Neural progenitor cell (in vitro differentiated cells): ENCODE measurements at places on chromosomes 4 and X. TPM values are rescaled to one million over a fixed set of nuclear protein-coding genes. Genes with fewer than 3 reads are reported as not detected.

DNA sequence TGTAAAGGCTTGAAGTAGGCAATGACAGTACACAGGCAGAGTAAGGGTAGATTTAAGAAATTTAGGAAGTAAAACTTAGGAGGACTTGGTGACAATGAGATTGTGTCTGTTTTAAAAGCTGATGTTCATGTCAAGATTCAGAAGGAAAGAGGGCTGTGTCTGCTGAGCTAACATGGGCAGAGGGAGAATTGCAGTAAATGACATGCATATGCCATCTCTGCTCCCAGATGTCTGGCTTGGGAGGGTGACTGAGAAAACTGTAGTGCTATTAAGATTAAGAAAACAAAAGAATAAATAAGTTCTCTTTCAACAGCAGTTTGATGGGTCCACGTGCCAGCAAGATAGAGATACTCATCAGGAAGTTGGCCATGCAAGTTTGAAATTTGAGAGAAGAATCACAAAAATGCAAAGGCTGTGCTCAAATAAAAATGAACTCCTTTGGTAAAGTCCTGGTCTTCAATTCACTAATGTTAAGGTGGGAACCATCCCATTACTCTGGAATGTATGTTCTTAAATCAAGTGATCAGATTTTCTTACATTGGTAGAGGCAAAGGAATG, 7.2 kb downstream of the NFXL1 start:
- DNase-seq, result no peak

The AKAP4 gene
- not detected in 2 replicates for total RNA-seq

The PNMA6A gene
- 0.64 and 3.2 TPM in 2 replicates for total RNA-seq

DNA sequence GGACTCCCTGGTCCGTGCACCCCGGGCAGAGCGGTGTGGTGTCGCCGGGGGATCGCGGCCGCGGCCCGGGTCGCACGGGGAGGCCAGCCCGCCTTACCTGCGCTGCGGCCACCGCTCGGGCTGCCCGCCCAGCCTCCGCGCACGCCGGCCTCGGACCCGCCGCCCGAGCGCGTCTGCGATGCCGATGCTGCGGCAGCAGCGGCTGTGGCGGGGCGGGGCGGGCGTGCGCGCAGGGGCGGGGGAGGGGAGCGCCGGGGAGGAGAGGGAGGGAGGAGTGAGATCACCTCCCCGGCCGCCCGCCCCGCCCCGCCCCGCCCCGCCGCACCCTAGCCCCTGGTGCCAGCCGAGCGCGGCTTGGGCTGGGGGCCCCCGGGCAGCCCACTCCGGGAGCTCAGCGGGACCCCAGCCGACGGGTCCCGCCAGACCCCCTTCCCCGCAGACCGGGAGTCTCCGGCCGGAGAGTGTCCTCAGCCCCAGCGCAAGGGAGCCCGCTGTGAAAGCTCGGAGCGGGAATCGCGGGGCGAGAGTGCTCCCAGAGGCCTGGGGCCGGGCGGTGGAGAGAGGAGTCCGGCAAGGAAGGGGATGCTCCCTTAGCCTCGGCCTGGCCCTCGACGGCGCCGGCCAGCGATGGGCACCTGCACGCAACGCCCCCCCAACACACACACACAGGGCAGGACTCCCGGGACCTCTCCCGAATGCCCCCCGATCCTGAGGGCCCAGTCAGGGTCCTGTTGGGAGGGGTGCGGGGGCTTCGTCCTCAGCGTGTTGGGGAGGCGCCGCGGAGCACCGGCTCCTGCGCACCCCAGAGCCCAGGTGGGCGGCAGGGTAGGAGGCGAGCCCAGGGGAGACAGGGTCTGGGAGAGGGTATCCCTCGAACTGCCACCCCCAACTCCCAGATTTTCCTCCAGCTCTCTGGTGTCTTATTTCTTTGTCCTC, at the start of gene L1CAM:
Gene L1CAM (minus strand): TSS at position 206 of the 936 bp plus-strand sequence. CDS start 10,337 bp downstream, outside the sequence.
- DNase-seq, result peak; percentile 64

- DNase-seq, result no peak
Measured at GRCh38 chr4:178205826-178206225, 763.6 kb upstream of the AGA start.

The LAMP2 gene
- total RNA-seq, result 20.4 and 29.6 TPM in 2 replicates

DNA sequence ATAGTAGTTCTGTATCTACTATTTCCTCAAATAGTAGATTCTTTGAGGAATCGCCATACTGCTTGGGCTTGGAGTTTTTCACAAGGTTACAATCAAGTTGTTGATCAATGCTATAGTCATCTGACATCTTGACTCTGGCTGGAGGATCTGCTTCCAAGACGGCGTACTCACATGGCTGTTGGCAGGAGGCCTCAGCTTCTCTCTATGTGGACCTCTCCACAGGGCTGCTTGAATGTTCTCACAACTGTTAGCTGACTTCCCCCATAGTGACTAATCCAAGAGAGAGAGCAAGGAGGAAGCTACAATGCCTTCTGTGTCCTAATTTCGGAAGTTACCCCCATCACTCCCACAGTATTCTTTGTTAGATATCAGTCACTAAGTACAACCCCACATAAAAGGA, 10.3 kb downstream of the EGFL6 start:
- DNase-seq, result no peak

DNA sequence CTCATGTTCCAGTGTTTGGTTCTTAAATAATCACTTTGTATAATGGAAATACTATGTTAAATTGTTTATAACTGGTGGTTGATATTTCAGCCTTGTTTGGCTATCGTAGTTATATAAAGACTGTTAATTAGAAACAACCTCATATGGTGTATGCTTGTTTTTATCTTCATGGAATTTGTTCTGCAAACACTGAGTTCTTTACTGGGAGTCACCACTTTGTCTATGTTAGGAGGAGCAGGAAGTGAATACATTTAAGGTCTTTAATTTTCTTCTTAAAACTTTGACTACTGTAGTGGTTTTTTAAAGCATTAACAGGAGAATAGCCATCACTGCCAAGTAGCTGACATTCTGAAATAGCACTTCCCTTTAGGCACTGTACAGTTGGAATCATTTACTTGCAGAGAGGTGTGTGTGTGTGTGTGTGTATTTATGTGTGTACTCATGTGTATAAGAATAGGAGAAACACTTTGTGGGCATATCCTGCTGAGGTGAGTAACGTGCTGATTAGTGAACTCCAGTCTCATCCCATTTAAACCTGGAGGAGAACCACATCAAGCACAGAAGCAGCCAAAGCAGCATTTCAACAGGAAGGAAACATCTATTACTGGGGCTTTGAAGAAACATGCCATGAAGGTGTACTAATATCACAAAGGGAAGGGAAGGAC, 37.8 kb downstream of the TET2 start:
- DNase-seq, result no peak

GRCh38 chrX:53190363-53190960, 34.5 kb downstream of the KDM5C start:
- peak; percentile 39 for DNase-seq

- DNase-seq, result no peak
Measured at GRCh38 chrX:107713543-107714205, 61.9 kb downstream of the TSC22D3 start.

The KCNE5 gene
- 1.3 and 1.6 TPM in 2 replicates for total RNA-seq

DNA sequence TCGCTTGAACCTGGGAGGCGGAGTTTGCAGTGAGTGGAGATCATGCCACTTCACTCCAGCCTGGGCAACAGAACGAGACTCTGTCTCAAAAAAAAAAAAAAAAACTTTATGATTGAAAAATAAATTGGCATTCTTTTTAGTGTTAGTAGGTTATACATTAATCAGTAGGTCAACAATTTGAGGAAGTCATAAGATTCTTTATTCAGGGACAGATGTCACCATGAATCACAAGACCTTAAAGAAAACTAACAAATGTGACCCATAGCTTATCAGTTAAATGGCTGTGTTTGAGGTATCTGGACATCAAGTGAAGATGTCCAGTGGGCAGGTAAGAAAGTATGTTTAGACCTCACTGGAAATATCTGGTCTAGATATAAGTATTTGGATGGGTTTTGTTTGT, 9.3 kb upstream of the PRMT9 start:
- no peak for DNase-seq

The OPRPN gene
- not detected in 2 replicates for total RNA-seq

DNA sequence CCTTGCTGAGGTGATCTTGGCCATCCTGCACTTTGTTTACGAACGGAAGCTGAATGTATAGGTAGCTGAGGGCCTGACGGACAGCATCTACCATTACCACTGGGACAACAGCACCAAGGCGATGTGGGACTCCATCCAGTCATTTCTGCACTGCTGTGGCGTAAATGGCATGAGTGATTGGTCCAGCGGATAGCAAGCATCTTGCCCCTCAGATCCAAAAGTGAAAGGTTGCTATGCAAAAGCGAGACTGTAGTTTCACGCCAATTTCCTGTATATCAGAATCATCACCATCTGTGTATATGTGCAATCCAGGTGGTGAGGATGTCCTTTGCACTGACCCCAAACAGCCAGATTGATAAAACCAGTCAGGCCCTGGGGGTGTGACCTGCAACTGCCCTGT, 4.2 kb upstream of the PYURF start:
- DNase-seq, result no peak

The BOD1L1 gene
- total RNA-seq, result 29.4 and 32.5 TPM in 2 replicates

The TMEM156 gene
- not detected in 2 replicates for total RNA-seq

DNA sequence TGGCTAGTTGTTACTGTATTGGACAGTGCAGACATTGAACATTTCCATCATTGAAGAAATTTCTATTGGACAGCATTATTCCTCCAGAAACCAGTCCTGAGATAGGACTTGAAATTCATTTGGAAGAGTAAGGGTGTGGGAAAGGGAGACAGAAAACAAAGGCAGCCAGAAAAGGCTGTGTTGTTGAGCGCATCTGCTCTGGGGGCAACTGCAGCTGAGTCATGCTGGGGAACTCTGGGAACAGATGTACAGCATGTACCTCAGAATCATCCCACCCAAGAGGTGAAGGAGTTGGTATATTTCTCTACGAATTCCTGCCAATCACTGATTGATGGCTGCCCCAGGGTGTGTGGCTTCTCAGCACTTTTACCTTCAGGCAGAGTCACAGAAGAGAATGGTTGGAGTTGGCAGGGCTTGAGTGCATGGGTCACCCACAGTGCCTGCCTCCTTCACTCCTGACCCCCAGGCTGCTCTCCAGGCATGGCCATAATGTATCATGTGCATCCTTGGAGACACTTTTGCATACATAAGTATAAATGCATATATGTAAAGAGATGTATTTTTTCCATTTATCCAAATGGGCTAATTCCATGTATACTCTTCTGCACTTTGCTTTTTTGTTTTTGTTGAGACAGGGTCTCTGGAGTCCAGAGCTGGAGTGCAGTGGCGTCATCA, 39.4 kb downstream of the GEMIN8 start:
- no peak for DNase-seq

GRCh38 chr4:94469221-94469784, 17.6 kb downstream of the PDLIM5 start:
- DNase-seq, result no peak

The ERAS gene
- 0.50 TPM in 1 of 2 replicates, not detected in the other for total RNA-seq

GRCh38 chr4:105594099-105595010, 41.9 kb downstream of the ARHGEF38 start:
- no peak for DNase-seq

DNA sequence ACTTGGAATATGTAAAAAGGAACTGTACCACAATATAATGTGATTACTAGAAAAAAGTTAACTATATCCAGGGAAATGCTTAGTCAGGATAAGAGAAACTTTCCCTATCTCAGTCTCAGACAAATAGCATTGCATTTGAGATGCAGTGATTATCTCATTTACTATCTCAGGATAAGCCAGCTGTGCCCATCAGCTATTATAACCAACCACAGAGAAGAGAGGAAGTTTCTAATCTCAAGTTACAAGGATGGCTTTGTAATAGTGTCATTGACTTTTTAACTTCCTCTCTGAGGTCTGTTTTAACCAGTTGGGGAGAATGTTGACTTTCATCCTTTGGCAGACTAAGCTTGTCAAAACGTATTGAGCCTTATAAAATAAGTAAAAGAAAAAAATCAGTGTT, 56.5 kb downstream of the SNX25 start:
- no peak for DNase-seq

DNA sequence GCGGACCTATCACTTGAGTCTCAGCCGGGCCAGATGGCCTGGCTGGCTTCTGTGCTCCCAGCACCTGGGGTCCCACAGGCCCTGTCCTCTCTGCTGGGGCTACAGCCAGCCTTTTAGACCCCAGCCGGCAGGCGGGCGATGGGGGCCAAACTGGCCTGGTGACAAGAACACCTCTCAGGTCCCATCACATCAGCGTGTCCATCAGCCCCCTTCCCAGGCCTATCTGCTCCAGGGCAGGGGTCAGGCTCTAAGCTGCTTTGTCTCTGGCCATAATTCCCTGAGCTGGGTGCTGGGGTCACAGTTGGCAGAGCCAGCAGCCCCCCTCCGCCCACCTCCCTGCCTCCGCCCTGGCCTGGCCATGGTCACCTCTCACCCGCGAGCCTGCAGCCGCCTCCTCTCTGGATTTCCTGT, 77.7 kb downstream of the PPP2R2C start:
- DNase-seq, result no peak

The CT55 gene
- total RNA-seq, result not detected in 2 replicates

GRCh38 chr4:83209419-83209818, 75.2 kb downstream of the COQ2 start:
- no peak for DNase-seq

The MAGEA2 gene
- not detected in 2 replicates for total RNA-seq

The PAGE1 gene
- total RNA-seq, result not detected in 2 replicates

GRCh38 chrX:85111347-85111746, 107.7 kb downstream of the APOOL start:
- no peak for DNase-seq

DNA sequence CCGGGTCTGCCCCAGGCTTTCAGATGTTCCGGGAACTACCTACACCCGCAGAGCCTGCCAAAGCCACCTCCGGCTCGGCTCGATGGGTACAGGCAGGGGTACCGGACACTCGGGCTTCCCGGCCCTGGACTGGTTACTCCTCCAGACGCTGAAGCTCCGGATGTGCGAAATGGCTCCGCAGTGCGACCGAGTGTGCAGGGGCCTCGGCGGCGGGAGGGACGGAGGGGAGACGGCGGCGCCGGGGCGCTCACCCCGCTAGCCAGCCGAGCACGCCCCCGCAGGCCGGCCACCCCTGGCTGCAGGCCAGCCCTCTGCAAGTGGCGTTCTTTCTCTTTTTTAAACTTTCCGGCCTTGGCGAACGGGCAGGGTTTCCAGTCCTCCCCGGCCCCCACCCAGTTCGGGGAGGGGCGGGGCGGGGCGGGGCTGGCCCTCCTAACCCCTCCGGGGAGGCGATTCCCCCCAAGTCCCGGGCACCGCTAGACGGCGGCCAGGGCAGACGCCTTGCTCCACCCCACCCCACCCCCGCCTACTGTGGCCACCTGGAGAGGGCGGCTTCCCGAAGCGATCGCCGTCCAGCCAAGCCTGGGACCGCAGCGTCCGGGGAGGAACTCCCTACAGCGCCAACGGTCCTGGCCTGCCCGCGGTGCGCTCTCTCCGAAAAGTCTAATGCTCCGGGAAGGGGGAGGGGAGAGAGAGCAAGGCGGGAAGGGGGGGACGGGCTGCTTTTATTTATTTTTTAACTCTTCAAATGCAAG, 7.5 kb downstream of the BCOR start:
- peak; percentile 67 for DNase-seq

DNA sequence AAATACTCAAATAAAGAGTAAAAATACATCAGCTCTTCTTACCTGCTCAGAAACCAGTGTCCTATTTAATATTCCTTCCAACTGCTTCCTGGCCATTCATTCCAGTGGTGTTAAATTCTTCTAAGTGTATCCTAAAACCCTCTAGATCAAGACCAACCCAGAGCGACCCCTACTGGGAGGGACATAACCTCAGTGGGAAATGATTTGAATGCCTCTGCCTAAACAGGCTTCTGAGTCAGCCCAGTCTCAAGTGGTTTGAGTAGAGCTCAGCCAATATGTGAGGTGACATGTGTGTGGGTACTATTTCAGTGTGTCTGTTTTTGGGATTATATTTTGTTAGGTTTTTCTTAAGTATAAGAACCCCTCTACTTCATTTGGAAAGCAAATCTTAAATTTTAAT, 133.6 kb upstream of the ARHGEF9 start:
- peak; percentile 4 for DNase-seq
